ENCODE measurements at places on chromosomes 5 and 9. TPM values are rescaled to one million over a fixed set of nuclear protein-coding genes. Genes with fewer than 3 reads are reported as not detected.

- DNase-seq = no peak
Observed at GRCh38 chr5:115394531-115394930, 98.1 kb upstream of the CCDC112 start.

DNA sequence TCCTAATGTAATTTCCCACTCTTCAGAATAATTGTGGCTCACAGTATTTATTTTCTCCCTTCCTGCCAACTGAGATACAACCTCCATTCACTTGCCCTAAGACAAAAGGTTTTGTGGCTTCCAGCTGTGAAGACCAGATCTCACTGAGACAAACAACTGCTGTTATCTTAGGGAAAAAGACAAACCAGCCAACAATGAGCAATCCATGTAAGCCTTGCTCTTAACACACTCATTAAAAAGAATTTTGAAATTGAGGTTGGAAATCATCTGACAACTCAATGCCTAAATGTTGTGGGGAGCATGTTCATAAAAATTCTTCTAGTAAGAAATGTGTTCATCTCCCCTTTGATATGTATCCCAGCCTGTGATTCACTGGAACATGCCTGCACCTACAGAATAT is 132.9 kb downstream of the ADAMTSL1 start:
- peak; percentile 30 for DNase-seq

DNA sequence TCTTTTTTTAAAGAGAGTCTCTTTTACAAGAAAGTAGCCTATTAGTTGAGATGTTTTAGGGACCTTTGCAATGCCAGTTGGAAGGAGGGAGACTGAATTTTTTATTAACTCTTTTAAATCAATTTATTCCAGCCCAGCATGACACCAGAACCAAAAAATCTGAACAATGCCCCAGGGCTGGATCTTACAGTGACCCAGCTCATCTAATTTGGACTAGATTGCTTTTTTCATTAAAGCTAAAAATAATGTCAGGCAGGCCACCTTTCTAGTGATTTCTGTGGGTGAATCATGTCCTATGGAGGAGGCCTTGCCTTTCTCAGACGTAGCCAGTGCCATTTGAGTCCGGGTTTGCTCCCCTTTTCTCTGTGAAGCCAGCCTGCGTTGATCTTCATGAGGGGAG is 38.8 kb downstream of the MAP1B start:
- no peak for DNase-seq

GRCh38 chr9:105318729-105319191 is 74.3 kb downstream of the SLC44A1 start:
- DNase-seq = no peak

DNA sequence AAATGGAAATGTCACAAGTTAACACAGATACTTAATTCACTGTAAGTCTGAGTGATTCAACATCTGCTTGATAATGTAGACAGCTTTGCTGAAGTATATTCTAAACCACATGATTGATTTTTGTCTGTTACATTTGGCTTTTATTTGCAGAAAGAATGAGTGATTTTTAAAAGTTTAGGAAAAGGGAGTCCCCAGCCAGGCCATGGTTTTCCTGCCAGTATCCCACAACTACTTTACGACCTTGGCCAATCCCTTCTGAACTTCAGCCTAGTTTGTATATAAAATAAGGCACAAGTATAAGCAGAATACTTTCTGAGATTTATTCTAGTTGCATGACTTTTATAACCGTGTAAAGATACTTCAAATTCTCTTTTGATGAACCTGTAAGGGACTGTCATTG is 27.1 kb downstream of the WDR36 start:
- DNase-seq = no peak

DNA sequence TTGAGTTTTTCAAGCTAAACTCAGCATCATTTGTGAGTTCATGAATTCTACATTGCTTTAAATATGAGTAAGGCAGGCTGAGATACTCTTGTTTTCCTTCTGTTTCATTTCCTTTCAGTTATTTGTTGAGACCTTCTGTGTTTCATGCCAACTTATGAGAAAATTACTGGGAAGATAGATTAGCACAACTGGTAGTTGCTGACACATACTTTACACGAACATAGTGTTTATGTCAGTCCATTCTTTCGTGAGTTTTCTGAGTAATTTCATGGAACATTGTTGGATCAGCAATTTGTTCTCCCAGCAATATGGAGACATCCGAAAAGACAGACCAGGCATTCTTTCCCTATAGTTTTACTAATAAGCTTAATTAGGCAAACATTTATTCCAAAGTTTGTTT is 102.0 kb upstream of the SMC5 start:
- peak; percentile 54 for DNase-seq

- DNase-seq = no peak
Observed at GRCh38 chr5:91103353-91104061, 279.6 kb downstream of the ARRDC3 start.

DNA sequence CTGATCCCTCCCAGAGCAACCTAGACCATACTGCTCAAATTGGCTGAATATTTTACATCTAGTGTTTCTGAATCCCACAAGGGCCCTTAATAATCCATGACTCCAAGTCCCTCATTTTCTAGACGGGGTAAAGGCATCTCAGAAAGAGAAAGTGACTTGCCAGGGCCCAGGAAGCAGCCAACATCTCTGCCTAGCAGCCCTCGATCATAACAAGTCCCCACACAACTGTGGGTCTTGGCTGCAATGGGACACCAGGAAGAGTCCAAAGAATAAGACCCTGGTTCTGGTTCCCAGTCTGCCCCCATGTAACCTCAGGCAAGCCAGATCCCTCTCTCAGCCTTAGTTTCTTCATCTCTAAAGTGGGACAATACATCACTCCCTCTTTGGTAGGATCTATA is 6.3 kb downstream of the ANXA6 start:
- DNase-seq = no peak

Gene SPINK6
- total RNA-seq = not detected

Gene KLF4
- 40.8 TPM for total RNA-seq

Gene MELK
- total RNA-seq = 9.8 TPM

DNA sequence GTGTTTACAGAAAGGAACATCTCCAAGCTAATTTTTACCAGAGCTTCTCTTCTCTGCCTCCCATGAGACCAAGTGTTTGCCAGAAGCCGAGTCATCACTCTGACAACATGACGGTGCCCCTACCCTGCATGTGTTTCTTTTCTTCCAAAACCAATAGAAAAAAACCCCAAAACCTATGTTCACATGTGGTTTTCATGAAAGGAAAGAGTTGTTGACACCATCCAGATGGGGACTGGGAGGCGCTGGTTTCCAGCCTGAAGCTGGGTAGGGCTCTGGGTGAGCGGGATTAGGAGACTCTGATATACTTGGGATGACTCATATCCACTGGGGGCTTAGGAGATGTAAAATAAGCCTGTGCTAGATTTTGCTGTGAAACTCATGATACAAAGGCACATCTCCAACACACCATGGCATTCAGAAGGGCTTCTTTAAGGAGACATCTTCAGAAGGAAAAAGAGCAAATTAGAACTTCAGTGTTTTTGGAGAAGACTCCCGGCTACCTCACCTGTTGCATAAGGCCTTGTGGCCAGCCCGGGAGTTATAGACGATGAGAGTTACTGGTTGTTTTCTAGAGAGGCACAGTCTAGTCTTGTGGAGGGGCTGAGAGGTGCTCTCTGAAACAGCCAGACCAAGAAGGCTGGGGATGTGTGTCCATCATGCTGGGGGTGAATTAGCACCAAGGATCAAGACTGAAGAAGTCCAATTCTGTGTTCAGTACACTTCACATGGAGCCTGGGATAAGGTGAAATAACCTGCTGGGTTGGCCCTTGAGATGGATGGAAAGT is 108.9 kb upstream of the LHFPL2 start:
- no peak for DNase-seq

Gene GNA14
- total RNA-seq = 5.9 TPM

DNA sequence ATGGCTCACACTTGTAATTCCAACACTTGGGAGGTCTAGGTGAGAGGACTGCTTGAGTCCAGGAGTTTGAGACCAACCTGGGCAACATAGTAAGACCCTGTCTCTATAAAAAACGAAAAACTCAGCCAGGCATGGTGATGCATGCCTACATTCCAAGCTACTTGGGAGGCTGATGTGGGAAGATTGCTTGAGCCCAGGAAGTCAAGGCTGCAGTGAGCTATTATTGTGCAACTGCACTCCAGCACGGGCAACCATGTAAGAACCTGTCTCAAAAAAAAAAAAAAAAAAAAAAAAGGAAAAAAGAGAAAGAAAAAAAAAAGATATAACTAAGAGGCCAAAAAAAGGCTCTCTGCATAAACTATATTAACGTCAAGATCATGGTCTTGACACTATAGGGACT is 27.3 kb downstream of the GIN1 start:
- DNase-seq = no peak

Gene NEURL1B
- 46.1 TPM for total RNA-seq

Gene CCL21
- 49.3 TPM for total RNA-seq

- peak; percentile 82 for DNase-seq
Observed at GRCh38 chr5:136086783-136087566, 45.7 kb upstream of the SMAD5 start.

- DNase-seq = no peak
Observed at GRCh38 chr9:20749496-20750198, 65.6 kb downstream of the FOCAD start.

Gene APBA1
- 7.7 TPM for total RNA-seq

GRCh38 chr5:34503379-34504253 is 152.5 kb upstream of the RAI14 start:
- DNase-seq = peak; percentile 66

DNA sequence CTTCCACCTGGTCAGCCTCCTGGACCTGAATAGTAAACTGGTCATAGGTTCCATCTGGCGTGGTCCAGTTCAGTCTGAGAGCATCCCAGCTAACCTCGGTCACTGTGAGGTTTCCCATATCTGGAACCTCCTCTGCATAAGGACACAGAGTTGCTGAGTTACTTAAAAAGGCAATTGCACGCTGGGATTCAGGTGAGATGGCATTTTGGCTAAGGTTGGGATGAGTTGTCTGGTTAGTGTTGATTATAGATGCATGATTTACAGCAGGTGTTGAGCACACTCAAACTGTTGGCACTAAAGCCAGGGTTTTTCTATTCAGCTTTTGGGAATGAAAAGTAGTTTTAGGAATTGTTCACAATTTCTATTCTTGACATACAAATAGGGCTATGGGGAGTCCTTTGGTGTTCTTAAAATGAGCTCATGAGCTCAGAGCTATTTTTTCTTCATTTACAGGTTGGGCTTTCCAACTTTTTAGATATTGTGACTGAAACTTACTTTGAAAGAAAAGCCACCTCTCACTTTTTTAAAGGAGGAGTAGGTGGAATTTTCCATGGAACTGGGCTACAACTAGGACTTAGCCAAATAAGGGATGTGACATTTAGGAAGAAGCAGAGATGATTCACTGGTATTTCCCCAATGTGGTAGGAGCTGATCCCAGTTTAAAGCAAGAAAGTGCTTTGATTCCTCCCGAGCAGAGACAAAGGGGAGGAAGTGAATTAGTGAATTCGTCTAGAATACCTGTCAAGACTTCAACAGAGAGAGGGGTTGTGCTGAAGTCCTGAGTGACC is 54.7 kb downstream of the TNC start:
- peak; percentile 15 for DNase-seq

Gene ARHGEF39
- 1.0 TPM for total RNA-seq

Gene TAF1L
- total RNA-seq = 0.21 TPM

Gene INSL4
- not detected for total RNA-seq

- DNase-seq = no peak
Observed at GRCh38 chr5:158430166-158430797, 571.3 kb upstream of the CLINT1 start.

Gene CBY3
- total RNA-seq = not detected

Gene CCDC107
- 16.9 TPM for total RNA-seq

Gene MCIDAS
- total RNA-seq = not detected

DNA sequence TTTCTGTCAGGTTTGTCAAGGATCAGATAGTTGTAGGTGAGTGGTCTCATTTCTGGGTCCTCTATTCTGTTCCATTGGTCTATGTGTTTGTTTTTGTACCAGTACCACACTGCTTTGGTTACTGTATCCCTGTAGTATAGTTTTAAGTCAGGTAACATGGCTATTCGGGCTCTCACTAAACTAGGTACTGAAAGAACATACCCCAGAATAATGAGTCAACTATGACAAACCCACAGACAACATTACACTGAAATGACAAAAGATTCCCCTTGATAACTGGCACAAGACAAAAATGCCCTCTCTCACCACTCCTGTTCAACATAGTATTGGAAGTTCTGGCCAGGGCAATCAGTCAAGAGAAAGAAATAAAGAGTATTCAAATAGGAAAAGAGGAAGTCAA is 535.3 kb upstream of the CYLC2 start:
- DNase-seq = no peak

- no peak for DNase-seq
Observed at GRCh38 chr9:127783111-127784008, 2.5 kb upstream of the CDK9 start.

Gene AHRR
- 8.2 TPM for total RNA-seq

Gene KCNMB1
- total RNA-seq = 0.41 TPM

Gene LCN1
- 373 TPM for total RNA-seq

Gene DOK3
- total RNA-seq = 6.7 TPM

GRCh38 chr5:41858890-41859289 is 11.3 kb downstream of the OXCT1 start:
- DNase-seq = no peak

Gene NUP155
- total RNA-seq = 36.7 TPM

Gene PDGFRB
- total RNA-seq = 129 TPM

DNA sequence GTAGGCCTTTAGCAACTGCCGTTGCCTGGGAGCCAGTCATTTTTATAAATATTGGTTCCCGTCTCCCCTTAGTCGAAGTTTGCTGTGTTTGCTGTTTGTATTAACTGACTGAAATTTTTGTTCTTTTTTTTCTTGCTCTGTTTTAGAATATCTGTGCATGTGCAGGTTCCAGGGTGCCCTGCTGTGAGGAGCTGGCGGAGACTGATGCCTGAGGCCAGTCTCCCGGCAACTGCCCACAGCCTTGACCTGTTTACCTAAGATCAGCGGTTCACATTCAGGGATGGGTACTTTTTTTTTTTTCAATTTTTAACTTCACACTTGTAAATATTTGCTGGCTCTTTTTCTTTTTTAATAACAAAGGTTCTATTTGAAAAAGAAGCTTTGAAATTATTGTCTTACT is 262.6 kb upstream of the ADAMTS16 start:
- DNase-seq = no peak

DNA sequence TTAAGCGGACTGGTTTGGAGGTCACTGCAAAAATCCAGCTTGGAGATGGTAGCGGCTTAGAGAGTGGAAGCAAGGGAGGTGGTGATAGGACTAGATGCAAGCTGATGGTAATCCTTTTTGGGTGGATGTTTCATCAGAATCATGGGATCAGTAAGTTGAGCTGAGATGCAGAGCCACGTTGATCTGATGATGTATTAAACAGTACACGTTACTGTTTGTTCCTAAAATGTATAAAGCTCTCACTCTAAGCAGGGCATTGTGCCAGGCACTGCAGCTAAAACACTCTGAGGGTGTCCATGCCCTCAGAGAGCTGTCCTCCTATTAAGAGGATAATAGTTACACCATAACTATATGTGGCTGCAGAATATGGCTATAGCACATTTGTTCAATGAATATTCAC is 93.1 kb downstream of the JAKMIP2 start:
- DNase-seq = no peak

Gene TSLP
- total RNA-seq = 0.21 TPM

All from tongue (tissue), 3 donors.